ENCODE measurements at places on chromosomes 4 and X.

DNA sequence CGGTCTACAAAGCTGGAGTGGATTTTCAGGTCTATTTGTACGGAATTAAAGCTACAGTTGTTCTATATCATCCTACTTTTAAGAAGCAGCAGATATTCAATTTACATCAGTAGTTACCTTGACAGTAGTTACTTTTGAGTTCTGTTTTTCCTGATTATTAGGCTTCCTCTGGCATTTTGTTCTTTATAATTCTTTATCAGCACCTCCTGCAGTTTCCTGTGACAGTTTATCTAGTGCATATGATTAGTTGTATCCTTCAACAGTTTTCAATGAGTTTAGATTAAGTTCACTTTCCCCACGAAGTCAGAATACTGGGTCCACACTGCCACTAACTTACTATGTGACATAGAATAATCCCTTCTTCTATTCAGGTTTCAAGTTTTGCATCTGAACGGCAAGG lies 71.7 kb downstream of the IDS start:
- DNase-seq: no peak

DNA sequence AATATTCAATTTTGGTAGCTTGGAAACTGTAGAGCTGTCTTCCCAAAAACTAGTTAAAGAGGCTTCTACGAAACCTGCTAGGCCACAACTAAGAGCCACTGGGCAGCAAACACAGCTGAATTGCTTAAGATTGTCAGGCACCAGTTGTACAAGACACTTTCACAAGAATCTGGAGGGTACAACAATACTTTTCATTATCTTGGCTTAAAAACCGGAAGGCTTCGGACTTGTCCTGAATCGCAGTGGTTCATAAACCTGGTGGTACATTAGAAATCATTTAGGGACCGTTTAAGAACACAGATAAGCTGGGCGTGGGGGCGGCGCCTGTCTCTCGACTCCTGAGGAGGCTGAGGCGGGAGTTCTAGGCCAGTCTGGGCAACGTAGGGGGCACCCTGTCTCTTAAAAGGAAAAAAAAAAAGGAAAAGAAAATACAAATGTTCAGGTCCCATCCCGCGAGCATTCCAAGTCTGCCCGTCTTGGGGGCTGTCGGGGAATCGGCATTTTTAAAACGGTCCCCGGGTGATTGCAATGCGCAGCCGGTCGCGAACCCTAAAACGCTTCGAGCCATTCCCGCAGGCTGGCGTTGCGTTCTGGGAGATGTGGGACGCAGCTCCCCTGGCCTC lies 763 bp downstream of the PYURF start:
- DNase-seq: no peak

DNA sequence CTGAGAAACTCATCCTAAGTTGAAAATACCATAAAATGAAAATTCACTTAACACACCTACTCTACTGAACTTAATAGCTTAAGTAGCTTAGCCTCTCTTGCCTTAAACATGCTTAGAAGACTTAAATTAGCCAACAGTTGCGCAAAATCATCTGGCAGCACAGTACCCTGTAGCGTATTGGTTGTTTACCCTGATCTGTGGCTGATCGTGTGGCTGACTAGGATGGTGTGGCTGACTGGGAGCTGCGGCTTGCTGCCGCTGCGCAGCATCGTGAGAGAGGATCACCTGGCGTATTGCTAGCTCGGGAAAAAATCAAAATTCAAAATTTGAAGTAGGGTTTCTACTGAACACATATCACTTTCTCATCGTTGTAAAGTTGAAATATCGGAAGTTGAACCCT lies 6.3 kb downstream of the RUFY3 start:
- no peak for DNase-seq

DNA sequence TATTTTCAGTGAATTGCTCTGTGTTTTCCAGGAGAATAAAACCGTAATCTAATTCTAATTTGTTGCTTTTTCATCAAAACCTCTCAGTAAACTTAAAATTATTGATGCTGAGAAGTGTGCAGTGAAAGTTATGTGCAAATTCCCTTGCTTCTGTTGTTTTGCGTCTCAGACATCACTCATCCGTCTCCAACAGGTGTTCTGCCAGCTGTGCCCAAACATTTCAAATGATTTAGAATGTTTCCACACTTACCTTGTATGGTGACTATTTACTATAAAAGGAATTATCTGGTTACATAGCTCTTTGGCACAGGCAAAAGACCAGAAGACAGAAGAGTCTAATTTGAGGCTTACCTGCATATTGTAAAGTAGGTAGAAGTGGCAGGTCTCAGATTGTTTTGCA lies 184.0 kb downstream of the BMPR1B start:
- DNase-seq: no peak

- DNase-seq: no peak
These were observed 38.1 kb downstream of the MID1 start for GRCh38 chrX:10582215-10582733.
